Upper lobe of left lung (tissue), 6 donors: ENCODE measurements at places on chromosomes 5 and 9.

- no peak overlapping the region for H3K27ac ChIP-seq
- H3K4me1 ChIP-seq = no peaks in the 10 kb centered on the region
- H3K27me3 ChIP-seq = no peaks in the 10 kb centered on the region
Measured at GRCh38 chr5:169336242-169336641, 35.3 kb upstream of the SLIT3 start.

DNA sequence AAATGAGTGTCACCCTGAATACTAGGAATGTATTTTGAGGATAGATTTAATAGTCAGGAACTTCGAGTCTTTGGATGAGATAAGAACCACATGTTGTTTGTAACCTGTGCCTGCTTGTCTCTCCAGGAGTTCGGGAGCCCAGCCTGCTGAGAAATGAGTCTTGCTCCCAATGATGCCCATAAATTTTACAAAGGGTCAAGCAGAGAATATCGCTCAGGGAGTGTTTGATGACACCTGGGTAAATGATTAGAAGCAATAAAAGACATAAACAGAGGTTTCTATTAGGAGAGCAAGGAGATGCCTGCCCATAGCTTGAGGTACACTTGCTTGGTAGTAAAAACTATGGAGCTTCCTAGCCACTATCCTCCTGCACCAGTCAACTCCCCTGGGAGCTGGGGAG is 46.9 kb upstream of the KLF4 start:
- no peaks in the 10 kb centered on the region for H3K36me3 ChIP-seq
- no peak overlapping the region for H3K27ac ChIP-seq
- no peak for DNase-seq
- H3K4me3 ChIP-seq = no peak overlapping the region
- no peaks in the 10 kb centered on the region for H3K4me1 ChIP-seq
- no peaks in the 10 kb centered on the region for H3K27me3 ChIP-seq

GRCh38 chr5:67814569-67815311 is 400.8 kb upstream of the PIK3R1 start:
- no peaks in the 10 kb centered on the region for H3K4me1 ChIP-seq
- no peak overlapping the region for H3K4me3 ChIP-seq
- DNase-seq = no peak
- no peaks in the 10 kb centered on the region for H3K27me3 ChIP-seq
- no peaks in the 10 kb centered on the region for H3K36me3 ChIP-seq

DNA sequence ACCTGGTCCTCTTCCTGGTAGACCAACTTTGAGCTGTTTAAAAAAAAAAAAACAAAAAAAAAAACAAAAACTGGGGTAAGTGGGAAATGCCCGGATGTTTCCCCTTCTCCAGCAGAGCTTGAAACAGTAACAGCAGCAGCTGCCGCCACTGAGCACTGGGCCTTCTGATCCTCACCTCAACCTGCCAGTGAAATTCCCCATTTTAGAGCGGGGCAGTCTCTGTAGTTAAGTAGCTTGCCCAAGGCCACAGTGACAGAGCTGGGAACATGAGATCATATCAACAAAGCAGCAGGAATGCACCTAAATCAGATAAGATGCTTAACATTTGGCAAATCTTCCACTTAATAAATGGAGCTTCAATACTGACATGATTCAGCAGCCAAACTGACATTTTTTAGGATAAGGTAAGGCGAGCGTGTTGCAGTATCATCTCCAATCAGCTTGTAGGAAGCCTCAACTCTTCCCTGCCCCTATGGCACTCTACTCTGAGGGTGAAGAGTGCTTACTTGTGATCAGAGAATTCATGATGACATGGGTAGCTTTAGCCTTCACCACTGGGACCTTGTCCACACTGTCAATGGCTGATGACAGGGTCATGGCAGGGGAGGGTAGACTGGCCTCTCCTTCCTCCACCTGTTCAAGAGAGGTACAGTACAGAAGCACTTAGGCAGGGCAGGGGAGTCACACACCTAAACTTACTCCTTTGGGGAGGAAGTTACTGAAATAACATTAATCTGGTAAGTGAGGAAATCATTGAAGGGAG is 9.3 kb downstream of the KIAA1191 start:
- no peaks in the 10 kb centered on the region for H3K4me1 ChIP-seq
- no peaks in the 10 kb centered on the region for H3K27me3 ChIP-seq
- H3K4me3 ChIP-seq = no peak overlapping the region
- DNase-seq = no peak
- H3K36me3 ChIP-seq = peaks cover 95% of the 10 kb centered on the region

DNA sequence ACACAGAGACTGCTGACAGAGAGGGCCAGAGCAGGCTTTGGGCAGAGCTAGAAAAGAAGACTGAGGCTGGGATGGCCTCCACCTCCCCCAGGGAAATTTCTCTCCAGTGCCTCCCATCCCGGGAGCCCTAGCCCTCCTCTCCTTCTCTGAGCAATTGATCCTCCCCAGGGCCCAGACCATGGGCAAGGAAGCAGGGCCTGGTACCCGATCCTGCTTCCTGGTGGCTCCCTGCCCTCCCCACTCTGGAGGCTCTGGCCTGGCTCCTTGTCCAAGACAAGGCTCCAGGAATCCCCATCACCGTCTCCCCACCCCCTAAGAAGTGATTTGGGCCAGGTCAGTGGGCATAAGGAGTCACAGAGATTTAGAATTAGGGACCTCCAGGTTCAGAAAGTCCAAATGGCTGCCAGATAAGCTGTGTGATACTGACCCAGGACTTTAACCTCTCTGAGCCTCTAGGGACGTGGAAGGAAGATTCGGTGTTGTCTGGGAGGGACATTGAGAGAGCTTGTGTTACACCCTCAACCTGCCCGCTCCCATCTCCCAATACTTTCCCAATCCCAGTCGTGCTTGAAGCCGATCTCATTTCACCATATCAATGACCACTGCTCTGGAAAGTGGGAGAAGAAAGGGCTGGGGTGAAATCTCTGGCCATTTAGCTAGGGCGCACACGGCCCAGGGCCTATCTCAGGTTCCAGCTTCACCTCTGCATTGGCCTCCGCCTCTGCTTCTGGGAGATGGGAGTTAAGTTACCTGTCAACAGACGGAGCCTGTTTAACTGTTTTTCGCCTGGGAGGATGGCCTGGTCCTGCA is 25.8 kb upstream of the KIF12 start:
- no peak overlapping the region for H3K4me3 ChIP-seq
- DNase-seq = no peak
- no peak overlapping the region for H3K27ac ChIP-seq
- no peaks in the 10 kb centered on the region for H3K27me3 ChIP-seq
- no peaks in the 10 kb centered on the region for H3K4me1 ChIP-seq

DNA sequence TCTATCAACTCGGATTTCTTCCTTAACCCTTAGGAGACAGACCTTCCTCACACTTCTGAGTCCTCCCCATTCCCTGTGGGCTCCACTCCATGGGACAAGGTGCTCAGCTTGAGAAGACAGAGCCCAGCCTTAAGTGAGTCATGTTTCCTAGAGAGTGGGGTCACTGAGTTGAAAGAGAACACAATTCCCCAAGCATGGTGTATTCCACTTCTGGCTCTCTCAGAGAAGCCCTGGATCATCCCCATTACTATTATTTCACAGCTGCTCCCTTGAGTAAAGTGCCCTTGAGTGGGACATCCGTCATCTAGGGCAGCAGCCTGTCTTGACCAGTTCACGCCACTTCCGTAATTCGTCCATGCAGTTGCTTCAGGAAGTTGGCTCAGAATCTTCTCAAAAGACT is 604.8 kb downstream of the BNC2 start:
- H3K4me3 ChIP-seq = no peak overlapping the region
- no peaks in the 10 kb centered on the region for H3K27me3 ChIP-seq
- no peaks in the 10 kb centered on the region for H3K36me3 ChIP-seq
- DNase-seq = no peak

DNA sequence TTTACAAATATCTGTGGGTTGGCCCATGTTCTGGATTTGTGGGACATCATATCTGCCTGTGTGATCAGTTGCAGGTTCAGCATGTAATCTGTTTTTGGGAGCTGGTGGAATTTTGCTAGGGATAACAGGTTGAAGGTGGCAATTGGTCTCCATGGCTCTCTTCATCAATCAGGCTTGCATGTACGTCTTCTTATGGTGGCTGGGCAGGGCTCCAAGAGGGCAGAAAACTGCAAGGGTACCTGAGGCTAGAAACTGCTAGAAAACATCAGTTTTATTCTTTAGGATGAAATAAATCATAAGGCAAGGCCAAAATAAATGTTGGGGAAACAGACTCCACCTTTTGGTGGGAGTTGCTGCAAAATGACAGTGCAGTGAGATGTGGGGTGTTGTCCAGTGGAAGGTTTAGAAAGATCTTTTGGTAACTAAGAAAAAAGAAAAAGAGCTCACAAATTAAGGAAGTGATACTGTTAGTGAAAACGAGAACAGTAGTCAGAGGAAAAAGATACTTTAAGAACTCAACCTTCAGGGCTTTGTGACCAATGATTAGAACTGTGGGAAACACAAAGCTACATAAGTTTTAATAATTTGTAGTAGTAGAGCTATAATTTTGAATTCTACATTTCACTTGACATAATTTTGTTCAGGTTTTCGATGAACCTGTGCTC is 300.7 kb upstream of the IZUMO3 start:
- DNase-seq = no peak
- H3K27me3 ChIP-seq = no peaks in the 10 kb centered on the region
- no peaks in the 10 kb centered on the region for H3K36me3 ChIP-seq
- no peak overlapping the region for H3K27ac ChIP-seq
- no peaks in the 10 kb centered on the region for H3K4me1 ChIP-seq

- H3K36me3 ChIP-seq = no peaks in the 10 kb centered on the region
- no peak overlapping the region for H3K4me3 ChIP-seq
- no peak for DNase-seq
- no peaks in the 10 kb centered on the region for H3K27me3 ChIP-seq
- no peak overlapping the region for H3K27ac ChIP-seq
Measured at GRCh38 chr5:96995419-96995818, 59.5 kb downstream of the LNPEP start.

GRCh38 chr5:168073311-168073710 is 218.1 kb upstream of the WWC1 start:
- no peaks in the 10 kb centered on the region for H3K4me1 ChIP-seq
- no peak overlapping the region for H3K4me3 ChIP-seq
- H3K36me3 ChIP-seq = no peaks in the 10 kb centered on the region
